ENCODE measurements at places on chromosomes 12 and 14.

DNA sequence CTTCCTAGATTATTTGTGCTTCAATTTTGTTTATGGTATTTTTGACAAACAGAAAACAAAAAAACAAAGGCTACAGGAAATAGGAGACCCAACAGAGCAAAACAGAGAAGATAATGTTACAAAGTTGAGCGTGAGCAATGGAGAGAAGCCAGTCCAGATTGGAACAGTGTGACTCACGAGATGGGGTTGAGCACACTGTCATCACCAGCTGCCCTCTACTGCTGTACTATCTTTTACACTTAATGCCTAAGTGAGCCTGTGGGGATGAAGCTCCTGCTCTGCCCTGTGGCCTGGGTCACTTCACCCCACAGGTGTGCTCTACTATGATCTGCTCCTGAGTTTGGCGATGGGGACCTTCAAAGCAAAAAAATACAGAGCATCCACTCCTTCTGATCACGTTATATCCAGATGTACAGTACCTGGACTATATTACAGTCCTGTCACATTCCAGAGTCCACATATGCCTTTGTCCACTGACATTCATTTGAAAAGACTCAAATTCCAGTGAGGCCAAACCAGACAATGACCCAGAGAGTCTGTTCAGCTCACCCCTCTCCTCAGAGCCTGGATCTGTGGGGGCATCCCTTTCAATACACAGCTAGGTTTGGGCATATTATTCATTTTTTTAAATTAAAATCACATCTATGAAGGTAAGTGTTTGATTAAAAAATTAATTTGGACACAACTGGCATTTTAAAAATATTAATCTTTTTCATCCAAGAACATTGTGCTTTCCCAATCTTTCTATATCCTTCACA, 4.4 kb downstream of the IPO8 start:
- peak; percentile 42 for DNase-seq

DNA sequence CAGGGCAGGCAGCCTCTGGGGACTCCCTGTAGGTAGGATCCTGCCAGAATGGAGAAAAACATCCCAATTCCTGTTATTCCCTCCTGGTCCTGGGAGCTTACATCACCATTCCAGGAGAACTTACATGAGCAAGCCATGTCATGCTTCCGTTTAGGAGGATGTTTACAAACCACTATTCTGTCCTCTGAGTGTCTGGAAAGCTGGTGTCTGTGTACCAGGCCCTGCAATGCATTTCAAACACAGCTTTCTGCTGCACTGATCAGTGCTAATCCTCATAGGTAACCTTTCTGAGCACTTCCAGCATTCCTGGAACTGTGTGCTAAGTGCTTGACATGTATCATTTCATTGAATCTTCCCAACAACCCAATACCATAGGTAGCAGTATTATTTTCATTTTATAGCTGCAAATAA, 19.8 kb upstream of the MAP1LC3B2 start:
- no peak for DNase-seq

- DNase-seq = no peak
These were observed 83.0 kb upstream of the ZDHHC17 start for GRCh38 chr12:76680940-76681339.

- no peak for DNase-seq
These were observed 56.8 kb upstream of the LRRK2 start for GRCh38 chr12:40168001-40168400.

- DNase-seq = peak; percentile 73
These were observed 14.9 kb upstream of the IRF2BPL start for GRCh38 chr14:77043177-77043983.

DNA sequence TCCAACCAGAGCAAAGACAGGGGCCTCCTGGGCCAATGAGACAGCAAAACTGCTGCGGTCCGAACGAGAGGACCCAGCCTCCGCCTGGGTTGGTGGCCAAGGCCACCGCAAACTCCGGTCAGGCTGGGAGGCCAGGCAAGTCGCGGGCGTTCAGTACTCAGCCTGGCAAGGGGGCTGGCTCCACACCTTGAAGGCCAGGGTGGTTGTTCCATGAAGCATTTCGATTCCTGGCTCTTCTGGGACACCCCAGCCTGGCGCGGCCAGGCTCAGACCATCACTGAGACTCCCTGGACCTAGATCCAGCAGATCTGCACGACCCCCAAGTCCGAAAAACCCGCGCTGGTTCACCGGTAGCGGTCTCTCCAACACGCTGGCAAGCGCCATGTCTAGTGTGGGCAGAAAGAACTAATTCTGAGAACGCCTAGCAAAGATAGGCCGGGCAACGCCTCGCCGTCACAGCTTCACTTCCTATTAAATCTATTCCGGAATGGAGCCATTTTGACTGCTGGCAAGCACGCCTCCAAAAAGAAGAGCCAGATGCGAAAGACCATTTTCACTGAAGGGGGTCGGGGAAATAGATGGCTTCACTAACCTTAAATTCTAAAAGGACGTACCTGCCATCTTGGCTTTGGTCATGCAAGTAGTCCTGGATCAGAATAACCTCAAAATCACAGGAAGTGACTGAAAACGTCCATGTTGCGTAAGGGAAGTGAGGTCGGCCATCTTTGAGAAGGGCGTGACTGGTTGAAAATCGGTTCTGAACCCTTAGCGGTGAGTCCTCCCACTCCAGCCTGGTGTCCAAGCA, at the start of gene PSMB5:
Gene PSMB5 (minus strand): TSS at position 403 of the 805 bp plus-strand sequence. CDS start 19 bp downstream, at position 384.
- peak; percentile 82 for DNase-seq

DNA sequence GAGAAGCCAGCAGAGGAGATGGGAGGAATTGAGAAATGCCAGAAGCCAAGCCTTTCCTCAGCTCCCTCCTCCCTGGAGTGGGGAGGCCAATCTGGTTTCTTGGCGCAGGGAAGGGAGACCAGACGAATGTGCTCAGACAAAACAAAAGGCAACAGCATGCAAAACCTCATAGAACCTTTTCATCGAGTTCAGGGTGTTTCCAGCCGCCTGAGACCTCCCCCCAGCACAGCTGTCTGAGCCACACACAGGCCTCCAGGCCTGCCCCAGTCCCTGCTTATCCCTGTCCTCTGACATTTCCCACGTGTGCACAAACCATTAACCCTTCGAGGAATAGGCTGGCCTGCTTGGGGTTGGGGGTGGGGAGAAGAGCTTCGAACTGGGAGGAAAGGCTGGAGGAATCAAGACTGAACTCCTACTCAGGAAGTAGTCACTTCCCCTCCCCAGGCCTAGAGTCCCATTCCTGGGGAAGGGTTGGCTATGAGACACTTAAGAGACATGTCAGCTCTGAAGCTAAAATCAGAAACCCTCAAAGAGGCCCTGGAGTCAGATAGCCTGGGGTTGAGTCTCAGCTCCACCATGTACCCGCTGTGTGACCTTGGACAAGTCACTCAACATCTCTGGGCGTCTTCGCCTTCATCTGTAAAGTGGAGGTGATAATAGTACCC, 10.7 kb downstream of the TBX3 start:
- peak; percentile 87 for DNase-seq

DNA sequence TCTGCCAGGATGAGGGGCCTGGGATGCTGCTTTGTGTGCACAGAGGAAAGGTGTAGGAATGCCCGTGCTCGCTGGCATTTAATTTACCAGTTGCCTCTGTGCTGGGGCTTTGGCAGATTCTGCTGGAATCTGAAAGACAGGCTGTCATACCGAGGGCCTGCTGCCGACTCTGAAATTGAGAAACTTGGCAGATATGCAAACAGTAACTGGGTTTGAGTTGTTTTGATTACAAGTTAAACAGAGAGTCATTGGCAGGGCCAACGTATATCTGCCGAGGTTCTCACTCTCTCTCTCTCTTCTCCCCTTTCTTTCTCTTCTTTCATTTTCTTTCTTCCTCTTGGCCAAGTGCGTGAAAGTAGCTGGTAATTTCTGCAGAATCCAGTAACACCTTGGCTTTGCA, 618.7 kb downstream of the VRK1 start:
- DNase-seq = no peak

- DNase-seq = no peak
These were observed 7.8 kb downstream of the HSP90AA1 start for GRCh38 chr14:102078831-102079699.

GRCh38 chr12:4117386-4118016, 156.1 kb upstream of the CCND2 start:
- no peak for DNase-seq

- DNase-seq = no peak
These were observed 348.2 kb downstream of the DPF3 start for GRCh38 chr14:72545411-72546311.

GRCh38 chr12:103114296-103115055, 157.0 kb downstream of the ASCL1 start:
- DNase-seq = no peak
